ENCODE measurements at places on chromosomes 12 and 14. TPM values are rescaled to one million over a fixed set of nuclear protein-coding genes. Genes with fewer than 3 reads are reported as not detected.

- DNase-seq, result no peak
Measured at GRCh38 chr14:50813544-50813863, 17.5 kb downstream of the NIN start.

NANOG gene
- 0.40 TPM for total RNA-seq

- DNase-seq, result no peak
Measured at GRCh38 chr14:28142400-28143015, 624.1 kb upstream of the FOXG1 start.

PIWIL1 gene
- not detected for total RNA-seq

RFX4 gene
- total RNA-seq, result not detected

GRCh38 chr12:63843254-63843720 is 1.2 kb upstream of the SRGAP1 start:
- DNase-seq, result no peak

- DNase-seq, result no peak
Measured at GRCh38 chr12:53191885-53192530, 11.3 kb upstream of the CSAD start.

DNA sequence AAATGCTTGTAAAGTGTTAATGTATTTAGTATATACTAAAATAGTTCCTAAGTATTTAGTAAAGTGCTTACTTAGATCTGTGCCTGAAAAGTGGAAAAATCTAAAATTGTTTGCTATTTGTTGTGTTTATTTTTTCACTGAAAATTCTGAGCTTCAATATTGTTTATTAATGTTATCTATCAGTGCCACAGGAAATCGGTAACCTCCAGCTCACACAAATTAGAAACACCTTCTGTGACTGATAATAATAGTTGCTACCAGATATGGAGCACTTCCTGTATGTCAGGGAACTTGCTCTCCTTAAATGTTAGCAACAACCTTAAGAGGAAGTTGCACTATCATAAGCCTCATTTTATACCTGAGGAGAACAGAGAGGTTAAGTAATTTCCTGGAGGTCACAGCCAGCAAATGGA is 723 bp upstream of the LRP10 start:
- no peak for DNase-seq

GRCh38 chr14:53493320-53493719 is 340.2 kb upstream of the DDHD1 start:
- no peak for DNase-seq

AQP2 gene
- total RNA-seq, result not detected

STX2 gene
- 4.8 TPM for total RNA-seq

DNA sequence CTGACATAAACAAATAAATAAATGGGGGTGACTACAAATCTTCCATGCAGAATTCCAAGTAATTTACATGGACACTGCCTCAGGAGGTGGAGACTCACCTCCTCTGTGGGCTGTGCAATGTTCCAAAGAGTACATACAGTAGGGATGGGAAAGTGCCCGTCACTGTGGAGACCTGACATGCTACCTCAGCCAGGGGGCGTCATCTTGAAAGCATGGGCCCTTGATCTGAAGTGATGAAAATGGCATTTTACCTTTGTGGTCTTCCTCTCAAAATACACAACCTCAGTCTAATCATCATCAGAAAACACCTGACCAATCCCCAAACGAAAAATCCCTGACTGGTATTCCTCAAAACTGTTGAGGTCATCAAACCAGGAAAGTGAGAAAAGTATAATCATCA is 48.4 kb downstream of the ANAPC7 start:
- DNase-seq, result no peak

DNA sequence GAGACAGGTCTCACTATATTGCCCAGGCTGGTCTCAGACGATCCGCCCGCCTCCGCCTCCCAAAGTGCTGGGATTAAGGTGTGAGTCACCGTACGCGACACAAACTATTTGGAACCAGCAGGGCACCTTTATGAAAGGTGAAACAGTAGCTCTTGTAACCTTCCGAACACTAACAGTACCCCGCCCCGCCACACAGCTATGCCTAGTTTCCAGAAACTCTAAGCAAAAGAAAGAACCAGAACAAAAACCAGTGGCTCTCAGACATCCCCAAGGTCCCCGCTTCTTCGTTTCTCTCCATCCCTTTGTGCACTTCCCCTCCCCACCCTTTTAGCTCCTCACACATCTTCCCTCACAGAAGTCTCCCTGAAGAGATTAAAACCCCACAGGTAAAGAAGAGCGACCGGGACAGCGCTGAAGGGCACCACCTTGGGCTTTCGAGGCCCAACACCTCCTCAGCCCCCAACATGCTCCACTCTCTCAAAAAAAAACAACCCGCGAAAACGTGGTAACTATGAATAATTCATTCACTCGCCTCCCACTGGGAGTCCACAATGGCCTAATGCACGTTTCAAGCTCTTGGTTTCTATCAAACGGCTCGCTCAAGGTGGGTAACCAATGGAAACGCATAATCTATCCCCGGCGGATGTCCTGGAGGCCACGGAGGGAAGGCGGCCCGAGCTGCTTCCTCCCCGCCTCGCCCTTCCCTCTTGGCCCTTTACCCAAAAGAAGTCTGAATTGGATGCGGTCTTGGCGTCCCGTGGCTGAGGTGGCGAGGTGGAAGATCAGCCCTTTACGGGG is 877 bp downstream of the BAG5 start:
- no peak for DNase-seq

LMBR1L gene
- 36.9 TPM for total RNA-seq

GRCh38 chr12:104024348-104024747 is 25.6 kb downstream of the GLT8D2 start:
- no peak for DNase-seq

GRCh38 chr12:130746546-130746945 is 30.4 kb upstream of the RIMBP2 start:
- no peak for DNase-seq

DBX2 gene
- not detected for total RNA-seq

KRT73 gene
- total RNA-seq, result not detected

DNA sequence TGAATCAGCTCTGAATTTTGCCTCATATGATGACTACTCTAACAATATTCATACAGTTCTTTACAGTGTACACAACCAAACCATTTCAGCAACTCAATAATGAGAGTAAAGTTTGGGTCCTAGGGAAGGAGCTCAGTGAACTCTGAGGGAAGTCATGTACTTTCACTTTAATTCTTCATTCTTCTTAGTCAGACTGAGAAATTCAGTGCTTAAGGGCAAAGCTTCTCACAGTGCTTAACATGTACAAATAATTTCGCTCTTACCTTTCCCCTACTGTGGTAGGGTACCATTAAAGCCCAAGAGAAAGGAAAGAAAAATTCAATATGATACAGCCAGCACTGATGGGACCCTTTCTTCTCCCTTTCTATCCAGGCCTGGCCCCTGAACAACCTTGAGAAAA is 435.0 kb downstream of the NELL2 start:
- no peak for DNase-seq
